ENCODE measurements at places on chromosomes 16 and 17.

GRCh38 chr16:52384378-52384777 lies 162.6 kb downstream of the TOX3 start:
- no peak for DNase-seq

- no peak for DNase-seq
Observed at GRCh38 chr17:914561-914960, 65.0 kb downstream of the NXN start.

DNA sequence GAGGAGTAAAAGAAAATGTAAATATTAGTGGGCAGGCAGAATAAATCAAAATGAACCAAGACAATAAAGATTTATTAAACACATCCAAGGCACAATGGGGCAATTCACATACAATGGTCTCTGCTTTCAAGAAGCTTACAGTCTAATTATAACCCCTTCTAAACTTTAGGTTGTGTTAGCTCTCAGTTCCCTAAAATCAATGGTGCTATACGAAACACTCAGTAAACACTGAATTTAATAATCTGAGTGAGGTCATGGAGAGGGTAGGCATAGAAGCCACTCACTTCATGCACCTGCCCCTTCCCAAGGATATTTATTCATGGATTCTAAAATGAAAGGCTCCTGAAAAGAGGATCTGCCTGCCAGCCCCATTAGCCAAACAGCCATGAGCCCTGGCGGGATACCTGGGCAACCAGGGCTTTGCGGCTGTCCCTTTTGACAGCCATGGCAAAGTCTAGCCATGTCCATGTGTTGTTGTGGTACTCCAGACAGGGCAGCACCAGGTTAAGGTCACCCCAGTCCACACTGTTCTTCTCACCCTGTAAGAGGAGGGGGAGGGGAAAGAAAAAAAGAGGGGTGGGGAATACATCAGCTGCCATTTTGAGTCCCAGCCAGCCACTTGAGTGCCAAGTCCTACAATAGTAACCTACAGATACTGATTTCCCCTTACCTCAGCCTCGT lies 1.4 kb upstream of the RSKR start:
- DNase-seq, result no peak

- DNase-seq, result peak; percentile 81
Observed at GRCh38 chr16:86519649-86520316, 9.5 kb downstream of the FOXF1 start.

GRCh38 chr17:79135628-79136405 lies 61.2 kb downstream of the ENGASE start:
- no peak for DNase-seq

DNA sequence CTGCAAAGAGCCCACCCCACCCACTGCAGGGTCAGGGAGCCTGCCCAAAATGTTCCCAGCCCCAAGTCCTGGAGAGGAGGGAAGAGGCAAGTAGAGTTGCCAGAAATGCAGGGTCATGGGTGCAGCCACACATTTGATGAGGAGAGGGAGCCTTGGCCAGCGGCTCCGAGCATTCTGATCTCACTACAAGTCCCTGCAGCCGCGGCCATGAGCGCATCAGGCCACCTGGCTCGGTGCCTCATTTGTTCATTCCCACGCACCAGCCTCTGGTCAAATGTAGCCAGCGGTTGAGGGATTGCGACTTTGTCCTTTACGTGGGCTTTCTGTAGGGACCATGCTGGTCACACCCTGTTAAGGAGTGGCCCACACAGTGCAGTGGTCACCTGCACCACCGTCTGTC lies 48.7 kb downstream of the PGS1 start:
- DNase-seq, result no peak

DNA sequence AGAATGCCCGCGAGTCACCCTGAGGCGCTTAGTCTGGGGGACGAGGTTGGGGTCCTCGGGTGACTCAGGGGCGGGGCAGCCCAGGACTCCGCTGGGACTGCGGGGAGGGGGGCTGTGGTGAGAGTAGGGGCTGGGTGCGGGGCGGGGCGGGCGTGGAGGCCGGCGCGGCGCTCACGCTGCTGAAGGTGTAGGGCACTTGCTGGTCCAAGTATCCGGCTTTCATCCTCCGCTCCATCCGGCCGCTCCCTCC lies 832 bp downstream of the ETV4 start:
- no peak for DNase-seq

DNA sequence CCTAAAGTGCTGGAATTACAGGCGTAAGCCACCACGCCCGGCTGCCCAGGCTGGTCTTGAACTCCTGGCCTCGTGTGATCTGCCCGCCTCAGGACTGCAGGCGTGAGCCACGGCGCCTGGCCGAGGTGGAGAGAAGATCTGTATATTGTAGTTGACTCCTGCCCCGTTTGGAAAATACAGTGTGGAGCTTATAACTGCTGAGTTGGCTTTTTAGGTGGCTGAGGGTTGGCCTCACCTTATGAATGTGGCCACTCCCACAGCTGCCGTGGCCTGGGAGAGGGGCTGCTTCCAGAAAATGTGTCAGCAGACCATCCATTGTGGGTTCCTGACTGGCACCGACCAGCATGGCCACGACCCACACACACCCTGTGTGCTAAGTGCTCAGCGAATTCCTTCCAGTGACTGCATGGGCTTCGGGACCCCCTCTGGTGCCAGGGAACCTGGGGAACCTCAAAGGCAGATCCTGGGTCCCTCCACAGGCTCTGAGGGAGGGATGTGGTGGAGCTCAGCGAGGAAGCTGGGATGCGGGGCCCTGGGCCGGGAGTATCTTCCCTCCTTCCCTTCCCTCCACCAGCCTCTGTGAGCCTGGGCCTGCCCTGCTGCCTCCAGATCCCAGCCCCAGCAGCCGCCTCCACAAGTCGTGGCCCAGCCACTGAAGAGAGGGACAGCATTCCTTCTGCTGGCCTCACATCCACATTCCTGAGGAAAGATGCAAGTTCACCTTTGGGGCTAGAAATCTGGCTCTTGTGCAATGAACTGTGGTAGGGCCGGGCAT lies 10.9 kb upstream of the RAB11FIP3 start:
- DNase-seq, result no peak

- peak; percentile 71 for DNase-seq
Observed at GRCh38 chr17:76492123-76492988, 8.9 kb downstream of the RHBDF2 start.

- no peak for DNase-seq
Observed at GRCh38 chr16:660132-660458, 7.8 kb upstream of the RHOT2 start.

GRCh38 chr16:3095869-3096268 lies 3.2 kb downstream of the ZSCAN10 start:
- peak; percentile 78 for DNase-seq

GRCh38 chr16:9415545-9415944 lies 324.1 kb downstream of the HAPSTR1 start:
- no peak for DNase-seq

GRCh38 chr17:7782240-7782639 lies 51.8 kb upstream of the KDM6B start:
- DNase-seq, result no peak

GRCh38 chr16:15652293-15653001 lies 2.4 kb downstream of the NDE1 start:
- no peak for DNase-seq

DNA sequence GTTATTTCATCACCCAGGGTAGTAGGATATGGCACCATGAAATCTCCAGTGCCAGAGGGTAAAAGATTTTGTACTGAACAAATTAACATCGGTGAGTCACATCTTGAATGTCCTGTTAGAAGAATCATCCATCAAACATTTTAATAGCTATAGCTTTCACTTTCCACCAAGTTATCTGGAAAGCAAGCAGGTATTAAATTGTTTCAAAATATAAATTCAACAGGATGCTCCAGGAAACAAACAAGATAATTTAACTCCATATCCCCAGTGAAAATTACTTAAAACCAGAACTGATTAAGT lies 2.4 kb downstream of the VEZF1 start:
- no peak for DNase-seq

- DNase-seq, result no peak
Observed at GRCh38 chr17:57365420-57365819, 109.1 kb downstream of the MSI2 start.

- DNase-seq, result peak; percentile 71
Observed at GRCh38 chr17:75109046-75109406, 743 bp upstream of the ARMC7 start.

- DNase-seq, result peak; percentile 68
Observed at GRCh38 chr17:6427279-6427781, 7.6 kb downstream of the AIPL1 start.

DNA sequence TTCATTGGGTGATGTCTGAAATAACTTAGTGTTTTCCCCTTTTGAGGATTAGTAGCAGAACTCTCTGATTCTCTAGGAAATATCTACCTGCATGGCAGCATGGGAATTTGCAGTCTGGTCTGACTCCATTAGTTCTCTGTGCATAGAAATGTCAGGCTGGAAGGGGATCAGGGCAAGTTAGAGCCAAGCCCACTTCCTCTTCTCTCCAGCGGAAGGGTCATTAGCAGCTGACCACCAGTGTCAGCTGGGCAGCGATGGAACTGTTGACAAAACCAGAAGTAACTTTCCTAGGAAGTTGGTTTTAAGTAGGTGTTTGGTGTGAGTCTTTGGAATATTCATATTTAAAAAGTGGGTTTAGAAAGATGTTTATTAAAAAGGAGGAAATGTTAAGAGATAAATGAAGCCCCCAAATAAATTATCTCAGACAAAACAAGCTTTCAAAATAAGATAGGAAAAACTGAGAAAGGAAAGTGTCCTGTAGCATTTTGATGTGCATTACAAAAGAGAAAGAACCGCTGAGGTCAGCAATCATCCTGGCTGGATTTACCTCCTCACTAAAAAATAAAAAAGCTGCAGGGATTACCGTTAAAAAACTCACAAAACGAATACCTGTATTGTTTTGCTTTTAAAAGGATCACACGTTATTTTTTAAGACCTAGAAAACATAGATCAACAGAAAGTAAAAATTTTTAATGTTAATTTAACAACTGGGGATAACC lies 32.4 kb upstream of the MMD start:
- DNase-seq, result no peak

DNA sequence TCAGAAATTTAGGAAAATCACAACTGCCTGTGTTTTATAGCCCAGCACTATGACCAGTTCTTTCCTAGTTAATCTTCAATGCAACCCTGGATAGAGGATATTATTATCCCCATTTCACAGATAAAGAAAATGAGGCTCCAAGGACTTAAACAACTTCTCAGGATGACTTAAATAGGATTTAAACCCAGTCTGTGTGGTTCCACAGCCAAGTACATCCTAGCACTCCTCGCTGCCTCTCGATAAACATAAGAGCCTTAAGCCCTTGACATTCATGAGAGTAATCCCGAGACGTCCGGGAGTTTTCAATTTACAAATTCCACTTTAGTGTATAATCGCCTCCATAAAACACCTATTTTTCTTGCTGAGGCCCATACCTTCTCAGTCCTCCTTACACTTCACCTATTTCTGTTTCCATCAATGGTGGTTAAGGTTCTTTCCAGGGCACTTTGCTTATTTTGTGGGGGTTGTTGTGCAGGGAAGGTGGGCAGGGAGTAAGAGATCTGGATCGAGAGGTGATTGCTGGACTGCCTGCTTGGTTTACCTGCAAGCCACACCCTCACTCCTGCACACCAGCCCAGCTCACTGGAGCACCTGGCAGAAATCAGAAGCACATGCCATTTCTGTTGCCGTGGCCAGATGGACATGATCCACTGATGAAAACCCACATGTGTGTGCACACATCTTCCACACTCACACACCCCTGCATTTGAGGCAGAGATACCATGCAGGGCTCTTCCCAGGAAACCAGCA lies 50.5 kb downstream of the ASIC2 start:
- DNase-seq, result no peak

- no peak for DNase-seq
Observed at GRCh38 chr16:26614237-26614841, 452.4 kb upstream of the C16orf82 start.

DNA sequence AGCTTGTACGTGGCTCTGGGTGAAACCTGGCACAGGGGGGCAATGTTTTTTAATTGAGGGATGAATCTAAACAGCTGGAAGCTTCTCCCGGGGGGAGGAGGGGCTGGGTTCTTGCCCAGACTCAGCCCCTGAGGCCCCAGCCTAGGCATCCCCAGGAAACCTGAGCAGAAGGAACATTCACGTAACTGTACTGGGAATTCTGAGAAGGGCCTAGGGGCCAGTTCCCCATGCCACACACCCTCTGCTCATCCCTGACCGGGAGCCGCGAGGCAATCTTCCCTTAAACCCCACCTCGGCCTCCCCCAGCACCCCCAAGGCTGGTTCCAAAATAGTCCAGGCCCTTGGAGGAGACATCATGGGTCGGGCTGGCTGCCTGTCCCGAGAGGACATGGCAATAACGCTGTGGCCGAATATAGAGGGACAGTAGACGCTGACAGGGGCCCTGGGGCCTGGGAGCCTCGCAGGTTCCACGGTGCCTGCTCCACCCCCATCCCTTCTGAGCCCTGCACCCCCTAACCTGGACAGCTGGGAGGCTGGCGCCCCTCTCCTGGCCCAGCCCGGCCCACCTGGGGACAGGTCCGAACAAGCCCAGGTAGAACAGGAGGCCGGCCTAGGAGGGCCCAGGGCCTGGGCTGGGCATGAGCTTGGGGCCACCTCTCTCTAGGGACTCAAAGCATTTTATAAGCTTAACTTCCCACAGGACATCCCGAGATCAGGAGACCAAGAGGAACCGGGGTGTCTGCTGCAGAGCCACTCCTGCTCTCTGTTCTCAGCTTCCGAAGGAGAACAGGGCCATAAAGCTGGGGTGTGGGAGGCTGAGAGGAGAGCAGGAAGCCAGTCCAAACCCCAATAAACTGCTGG lies 83.2 kb upstream of the TOB1 start:
- peak; percentile 43 for DNase-seq

DNA sequence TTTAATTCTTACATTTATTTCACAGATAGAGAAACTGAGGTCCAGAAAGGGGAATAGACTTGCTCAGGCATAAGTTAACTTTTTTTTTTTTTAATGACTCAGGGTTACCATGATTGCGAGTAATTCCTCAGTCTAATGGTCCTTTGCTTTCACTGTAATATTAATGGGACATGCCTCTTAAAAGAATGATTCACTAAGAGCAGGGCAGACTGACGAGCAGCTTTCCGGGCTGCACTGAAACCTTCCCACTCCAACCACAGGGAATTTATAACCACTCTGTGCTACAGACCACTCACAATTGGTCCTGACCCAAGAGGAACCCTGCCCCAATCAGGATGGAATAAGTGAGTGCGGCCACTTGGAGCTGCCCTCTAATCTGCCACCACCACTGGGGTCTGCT lies 5.7 kb downstream of the HOXB2 start:
- DNase-seq, result no peak

DNA sequence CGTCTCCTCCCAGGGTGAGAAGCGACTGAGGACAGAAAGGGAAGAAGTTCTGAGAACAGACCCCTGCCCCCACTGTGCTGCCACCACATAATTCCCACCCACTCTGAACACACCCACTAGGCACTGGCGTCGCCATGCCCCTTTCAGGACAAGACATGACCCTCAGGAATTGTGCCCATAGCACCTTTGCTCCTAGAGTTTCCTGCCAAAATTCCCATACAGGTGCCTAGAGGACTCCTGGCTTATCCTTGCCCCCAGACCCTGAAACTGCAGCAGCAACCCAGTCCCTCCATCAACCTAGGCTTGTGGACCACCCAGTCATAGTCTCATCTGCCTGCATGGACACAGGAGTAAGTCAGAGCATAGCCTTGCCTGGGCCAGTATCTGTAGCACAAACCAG lies 157.7 kb upstream of the ZNF267 start:
- DNase-seq, result no peak

- no peak for DNase-seq
Observed at GRCh38 chr16:61465285-61465684, 571.0 kb downstream of the CDH8 start.

All from activated CD8-positive, alpha-beta memory T cell treated with anti-CD3 and anti-CD28 coated beads for 24 hours (primary cell).